D721Med (cell line): ENCODE measurements at places on chromosomes 1 and 21.

GRCh38 chr1:156498432-156499193 lies 2.0 kb downstream of the MEF2D start:
- DNase-seq: no peak

DNA sequence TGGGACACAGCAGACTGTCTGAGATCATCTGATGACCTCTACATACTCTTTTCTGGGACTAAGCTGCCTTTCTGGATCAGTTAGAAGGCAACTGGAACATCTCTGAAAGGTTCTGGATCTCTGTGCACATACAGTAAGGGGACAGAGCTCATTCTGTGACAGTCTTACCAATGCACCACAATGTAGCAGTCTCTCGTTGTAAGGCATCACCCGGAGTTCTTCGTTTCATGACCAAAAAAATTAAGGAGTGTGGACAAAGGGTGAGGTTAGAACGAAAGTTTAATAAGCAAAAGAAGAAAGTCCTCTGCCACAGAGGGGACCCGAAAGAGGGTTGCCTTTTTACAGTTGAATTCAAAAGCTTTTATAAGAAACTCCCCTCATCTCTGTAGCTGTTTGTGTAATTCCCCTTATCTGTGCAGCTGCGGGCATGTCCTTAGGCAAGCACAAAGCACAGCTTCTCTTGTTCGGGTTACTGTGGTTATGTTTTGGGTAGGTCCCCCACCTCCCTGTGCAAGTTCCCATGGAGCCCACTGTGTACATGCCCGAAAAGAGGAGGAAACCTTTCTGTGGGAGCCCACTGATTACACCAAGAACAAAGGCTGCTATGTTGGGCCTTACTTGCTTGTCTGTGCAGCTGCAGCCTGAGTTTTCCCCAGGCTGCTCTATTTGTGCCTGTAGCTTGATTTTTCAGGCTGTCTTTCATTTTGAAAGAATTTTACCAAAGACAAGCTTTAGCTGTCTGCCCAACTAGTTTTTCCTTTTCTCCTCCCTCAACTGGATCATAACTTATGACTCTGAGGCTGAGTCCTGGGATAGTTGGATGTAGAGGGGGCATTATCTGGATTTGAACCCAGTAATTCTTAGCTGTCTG lies 53.1 kb upstream of the CACNA1E start:
- no peak for DNase-seq

DNA sequence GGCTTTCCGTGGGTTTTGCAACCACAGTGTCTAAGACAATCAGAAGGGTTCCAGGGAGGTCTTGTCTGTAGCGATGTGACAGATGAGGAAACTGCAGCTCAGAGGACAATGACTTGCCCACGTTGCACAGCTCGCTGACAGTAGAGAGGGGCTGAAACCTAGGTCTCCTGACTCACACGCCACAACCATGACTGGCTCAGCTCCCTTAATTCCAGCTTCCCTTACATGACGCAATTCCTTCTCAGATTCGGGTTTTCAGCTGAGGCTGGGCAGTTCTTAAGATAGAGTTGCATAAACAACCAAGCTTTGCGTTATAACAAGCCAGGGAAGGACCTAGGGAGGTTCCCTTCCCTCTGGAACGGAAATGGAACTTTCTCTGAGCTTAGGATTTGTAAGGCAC lies 36.3 kb downstream of the DHCR24 start:
- DNase-seq: no peak

GRCh38 chr1:233868461-233868860 lies 36.0 kb upstream of the SLC35F3 start:
- no peak for DNase-seq

DNA sequence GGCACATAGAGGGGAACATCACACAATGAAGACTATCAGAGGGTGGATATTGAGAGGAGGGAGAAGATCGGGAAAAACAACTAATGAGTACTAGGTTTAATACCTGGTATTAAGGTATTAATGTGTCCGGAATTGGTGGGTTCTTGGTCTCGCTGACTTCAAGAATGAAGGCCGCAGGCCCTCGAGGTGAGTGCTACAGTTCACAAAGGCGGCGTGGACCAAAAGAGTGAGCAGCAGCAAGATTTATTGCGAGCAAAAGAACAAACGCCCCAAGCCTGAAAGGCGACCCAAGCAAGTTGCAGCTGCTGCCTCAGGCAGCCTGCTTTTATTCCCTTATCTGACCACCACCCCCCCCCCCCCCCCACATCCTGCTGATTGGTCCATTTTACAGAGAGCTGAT lies 2022.8 kb downstream of the NCAM2 start:
- DNase-seq: no peak

- DNase-seq: no peak
Measured at GRCh38 chr1:70910013-70910412, 137.6 kb downstream of the PTGER3 start.

- no peak for DNase-seq
Measured at GRCh38 chr21:34715518-34715917, 46.7 kb downstream of the CLIC6 start.

DNA sequence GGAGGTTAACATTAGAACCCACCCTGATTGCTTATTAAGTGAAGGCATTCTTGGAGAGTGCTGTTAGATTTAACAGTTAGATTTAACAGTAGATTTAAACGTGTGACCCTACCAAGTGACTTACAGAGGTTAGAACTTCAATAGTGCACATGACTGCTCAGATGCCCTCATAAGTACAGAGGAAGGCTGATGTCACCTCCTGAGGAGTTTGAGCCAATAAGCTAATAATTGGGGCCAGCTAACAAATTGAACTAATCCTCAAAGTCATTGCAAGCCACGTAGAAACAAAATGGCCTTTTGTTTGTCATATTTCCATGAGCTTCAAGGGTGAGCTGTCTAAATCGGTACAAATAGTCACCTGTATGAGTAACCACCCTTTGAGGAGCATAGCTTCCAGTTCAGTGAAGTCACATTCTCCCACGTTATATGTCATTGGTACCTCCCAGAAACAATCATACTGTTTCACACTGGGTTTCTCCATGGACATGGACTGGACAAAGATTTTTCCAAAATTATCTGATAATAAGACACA lies 11.7 kb downstream of the AVPR1B start:
- no peak for DNase-seq

DNA sequence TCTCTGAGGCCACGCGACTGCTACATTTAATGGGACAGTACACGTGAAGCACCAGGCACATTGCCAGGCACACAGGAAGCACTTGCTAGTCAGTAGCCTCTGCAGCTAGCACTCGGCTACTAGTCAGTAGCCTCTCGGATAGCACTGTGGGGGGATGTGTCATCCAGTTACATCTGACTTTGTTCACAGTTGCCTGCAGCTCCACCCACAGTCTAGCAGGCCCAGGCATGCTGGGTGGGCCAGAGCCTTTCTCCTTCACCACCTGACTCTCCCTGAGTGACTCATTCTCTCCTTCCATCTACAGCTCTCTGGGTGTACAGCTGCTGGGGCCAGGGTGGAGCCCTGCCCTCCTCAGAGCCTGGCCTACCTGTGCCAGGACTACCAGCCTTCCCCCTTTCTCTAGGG lies 51.5 kb downstream of the PTPRF start:
- no peak for DNase-seq
